ENCODE measurements at places on chromosomes 5 and 9.
A peak's percentile ranks its signal among the peaks of the same experiment; 100 is the strongest.

- no peak for DNase-seq
Measured at GRCh38 chr5:97600486-97600885, 417.4 kb upstream of the RIOK2 start.

DNA sequence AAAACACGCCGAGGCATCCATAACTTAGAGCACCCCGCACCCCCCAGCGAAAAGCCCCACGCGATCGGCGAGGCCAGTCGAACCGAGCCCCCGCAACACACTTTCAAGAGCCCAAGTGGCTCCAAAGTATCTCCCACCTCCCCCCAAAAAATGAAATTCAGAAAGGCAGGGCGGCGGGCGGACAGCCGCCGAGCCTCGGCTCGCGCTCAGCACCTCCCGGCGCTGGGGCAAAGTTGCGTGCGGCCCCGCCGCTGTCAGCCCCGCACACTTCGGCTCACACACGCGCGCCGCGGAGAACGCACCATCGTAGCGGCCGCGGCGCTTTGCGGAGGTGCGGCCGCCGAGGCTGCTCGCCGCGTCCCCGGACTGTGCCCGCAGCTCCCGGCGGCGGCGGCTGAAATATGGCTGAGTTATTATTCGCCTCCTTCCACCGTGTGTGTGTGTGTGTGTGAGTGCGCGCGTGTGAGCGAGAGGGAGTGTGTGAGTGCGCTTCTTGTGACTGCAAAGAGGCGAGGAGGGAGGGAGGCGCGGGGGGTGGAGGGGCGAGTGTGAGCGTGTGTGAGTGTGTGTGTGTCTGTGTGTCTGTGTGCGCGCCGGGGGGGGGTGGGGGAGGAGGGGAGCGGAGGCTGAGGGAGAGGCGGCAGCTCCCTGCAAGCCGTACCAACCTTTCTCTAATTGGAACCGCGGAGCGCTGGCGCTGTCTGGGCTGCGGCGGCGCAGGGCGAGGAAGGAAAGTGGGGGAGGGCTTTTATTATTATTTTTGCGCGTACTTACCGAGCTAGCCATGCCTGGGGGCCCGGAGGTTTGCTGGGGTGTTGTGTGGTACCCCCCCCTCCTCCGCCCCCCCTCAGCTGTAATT lies 599 bp downstream of the MLLT3 start:
- no peak for DNase-seq

DNA sequence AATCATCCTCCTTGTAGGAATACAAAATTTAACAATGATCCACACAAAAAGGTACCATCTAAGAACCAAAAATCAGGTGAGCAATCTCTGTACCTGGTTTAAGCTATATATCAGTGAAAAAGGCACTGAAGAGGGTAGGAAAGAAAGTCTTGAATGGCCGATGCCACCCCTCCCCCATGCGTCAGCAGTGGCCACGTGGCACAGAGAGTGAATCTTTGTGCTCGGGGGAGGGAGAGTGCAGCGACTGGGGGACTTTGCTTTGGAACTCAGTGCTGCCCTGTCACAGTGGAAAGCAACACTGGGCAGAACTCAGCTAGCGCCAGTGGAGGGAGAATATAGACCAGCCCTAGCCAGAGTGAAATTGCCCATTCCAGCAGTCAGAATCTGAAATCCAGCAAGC lies 28.3 kb upstream of the PDE4D start:
- DNase-seq, result no peak

DNA sequence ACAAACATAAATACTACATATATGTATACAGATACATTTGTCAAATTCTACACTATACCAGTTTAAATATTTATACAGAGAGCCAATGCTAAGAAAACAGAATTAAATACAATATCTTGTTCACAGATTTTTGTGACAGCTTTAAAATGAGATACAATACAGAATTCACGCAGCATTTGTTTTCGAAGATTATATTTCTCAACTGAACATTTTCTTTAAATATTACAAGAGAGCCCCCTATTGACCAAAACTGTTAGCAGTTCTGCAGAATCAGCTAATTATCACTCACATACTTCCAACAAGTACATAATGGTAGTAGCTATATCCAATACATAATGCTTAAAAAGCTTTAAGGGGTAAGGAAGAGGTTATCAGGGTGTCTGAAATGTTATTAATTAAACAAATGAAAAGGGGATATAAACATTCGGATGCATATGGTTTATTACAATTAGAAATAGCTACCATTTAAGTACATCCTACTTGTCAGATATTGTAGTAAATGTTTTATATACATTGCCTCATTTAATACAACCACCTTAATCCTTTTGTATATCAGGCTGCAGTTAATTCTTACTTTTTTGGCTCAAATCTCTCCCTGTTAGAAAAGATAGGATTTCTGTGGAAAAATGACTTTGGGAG lies 31.7 kb downstream of the ZDHHC21 start:
- peak; percentile 4 for DNase-seq

DNA sequence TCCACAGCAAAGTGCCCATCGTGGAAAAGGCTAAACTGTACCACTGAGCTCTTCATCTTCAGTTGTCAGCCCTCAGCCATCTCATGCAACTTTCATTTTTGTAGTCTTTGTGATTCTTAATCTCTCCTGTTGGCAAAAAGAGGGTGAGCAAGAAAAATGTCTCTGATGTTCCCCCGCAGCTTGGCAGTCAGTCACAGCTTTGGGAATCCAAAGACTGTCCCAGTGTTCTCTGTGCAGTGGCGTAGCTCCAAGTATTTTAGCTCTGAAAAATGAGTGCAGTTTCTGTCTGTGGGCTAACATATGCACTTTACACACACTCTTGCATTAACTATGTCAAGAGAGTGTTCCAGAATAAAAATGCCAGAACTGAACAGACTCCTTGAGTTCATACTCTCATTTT lies 372.2 kb downstream of the TMEM232 start:
- no peak for DNase-seq

- no peak for DNase-seq
Measured at GRCh38 chr9:101639785-101640665, 45.3 kb upstream of the PPP3R2 start.

GRCh38 chr9:89177012-89177943 lies 1.3 kb downstream of the SHC3 start:
- DNase-seq, result no peak

- DNase-seq, result no peak
Measured at GRCh38 chr5:57495285-57496086, 12.9 kb upstream of the ACTBL2 start.

GRCh38 chr5:111553868-111554267 lies 41.5 kb upstream of the STARD4 start:
- DNase-seq, result no peak

- DNase-seq, result no peak
Measured at GRCh38 chr9:79292731-79293280, 279.0 kb upstream of the TLE4 start.

DNA sequence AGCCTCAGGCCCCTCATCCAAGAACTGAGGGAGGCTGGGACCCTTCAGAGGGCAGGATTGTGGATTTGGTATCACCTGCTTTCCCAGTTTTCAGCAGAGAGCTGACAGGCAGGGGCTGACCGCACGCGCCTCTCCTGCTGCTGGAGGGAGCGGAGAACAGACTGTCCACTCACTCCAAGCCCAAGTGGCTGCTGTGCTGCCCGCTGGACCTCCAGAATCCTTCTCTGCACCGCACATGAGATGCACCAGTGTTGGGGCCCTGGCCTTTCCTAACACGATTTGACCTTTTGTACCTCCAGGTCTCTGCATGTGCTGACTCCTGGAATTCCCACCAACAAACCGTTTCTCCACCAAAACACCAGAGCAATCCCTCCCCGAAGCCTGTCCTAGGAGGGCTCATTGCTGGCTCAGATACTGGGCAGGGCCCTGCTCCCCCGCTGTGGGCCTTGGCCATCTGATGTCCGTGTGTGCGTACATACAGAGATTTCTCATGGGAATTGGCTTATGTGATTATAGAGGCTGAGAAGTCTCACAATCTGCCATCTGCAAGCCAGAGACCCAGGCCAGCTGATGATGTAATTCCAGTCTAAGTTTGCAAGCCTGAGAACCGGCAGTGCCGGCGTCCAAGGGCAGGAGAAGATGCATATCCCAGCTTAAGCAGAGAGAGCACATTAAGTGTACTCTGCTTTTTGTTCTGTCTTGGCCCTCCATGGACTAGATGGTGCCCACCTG lies 141.7 kb downstream of the GADD45G start:
- DNase-seq, result no peak

DNA sequence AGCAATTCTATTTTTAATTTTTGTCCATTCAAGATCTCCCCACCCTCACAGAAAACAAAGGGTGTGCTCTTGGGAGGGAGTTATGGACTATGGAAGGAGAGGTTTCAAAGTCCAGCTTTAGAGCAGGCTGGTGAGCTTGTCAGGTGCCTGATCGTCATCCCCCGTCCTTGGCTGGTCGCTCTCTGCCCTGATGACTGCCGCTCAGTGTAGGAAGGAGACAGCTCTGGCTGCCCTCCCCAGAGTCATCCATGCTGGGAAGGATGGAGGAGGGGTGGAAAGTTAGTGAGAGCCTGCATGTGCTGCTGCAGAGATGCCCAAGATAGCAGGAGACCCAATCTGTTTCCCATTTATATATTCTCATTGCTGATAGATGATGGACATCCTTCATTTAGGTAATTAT lies 96.6 kb downstream of the NLN start:
- DNase-seq, result no peak

GRCh38 chr5:178612299-178612698 lies 14.6 kb downstream of the CLK4 start:
- DNase-seq, result no peak

GRCh38 chr9:36551910-36552309 lies 20.8 kb upstream of the MELK start:
- DNase-seq, result no peak

DNA sequence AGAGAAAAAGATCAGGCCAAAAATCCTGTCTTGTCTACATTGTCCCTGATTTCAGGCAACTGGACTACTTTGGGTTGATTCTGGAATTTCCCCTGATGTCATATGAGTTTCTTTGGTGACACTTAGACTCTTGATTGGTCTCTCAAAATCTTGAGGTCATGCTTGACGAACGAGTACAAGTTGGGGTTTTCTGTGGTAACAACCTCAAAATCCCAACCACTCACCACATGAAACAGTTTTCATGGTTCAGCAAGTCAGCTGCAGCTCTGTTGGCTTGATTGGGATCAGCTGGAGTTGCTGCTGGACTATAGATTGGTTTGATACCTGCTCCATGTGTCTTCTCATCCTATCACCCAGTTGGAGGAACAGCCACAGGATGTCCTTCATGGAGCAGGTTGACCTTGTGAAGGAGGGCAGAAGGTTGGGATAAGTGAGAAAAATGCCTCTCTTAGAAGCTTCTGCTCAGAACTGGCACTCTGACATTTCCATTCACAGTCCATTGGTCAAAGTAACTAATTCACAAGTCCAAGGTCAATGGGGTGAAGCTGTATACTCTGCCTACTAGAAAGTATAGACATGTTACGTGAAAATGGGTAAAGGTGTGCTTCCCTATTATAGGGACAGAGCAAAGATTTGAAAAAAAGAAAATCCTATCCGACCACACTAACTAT lies 284.5 kb downstream of the SH3GL2 start:
- no peak for DNase-seq

DNA sequence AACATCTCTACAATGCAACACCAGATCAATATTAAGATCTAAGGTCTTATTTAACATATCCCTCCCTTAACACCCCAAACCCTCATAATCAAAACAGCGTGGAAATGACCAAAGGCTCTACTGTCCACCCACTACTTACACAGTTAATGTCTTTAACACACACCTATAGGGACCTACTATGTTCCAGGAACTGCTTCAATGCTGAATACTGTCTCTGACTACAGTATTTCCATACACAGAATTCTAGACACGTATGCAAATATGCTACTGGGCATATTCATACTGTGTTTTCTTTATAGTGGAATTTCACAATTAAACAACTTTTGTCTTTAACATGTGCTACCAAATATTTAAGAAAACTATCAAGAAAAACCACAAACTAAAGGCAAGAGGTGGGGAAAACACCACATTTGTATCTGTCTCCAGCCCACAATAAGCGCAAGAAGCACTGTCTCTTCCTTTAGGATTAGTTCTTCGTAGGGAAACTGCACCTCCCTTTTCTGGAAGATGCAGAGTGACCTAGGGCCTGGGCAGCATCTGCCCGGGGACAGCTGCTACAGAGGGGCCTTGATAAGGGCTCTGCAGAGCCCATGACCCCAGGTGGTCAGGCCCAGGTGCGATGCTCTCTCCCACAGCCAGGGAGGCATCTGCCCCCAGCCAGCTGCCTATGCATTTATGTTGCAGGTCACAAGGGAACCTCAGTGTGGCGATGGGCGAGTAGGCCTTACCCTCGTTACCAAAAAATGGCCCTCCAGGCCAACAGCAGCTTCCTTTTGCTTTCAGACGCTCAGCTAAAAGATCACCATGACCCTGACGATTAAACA lies 55.2 kb downstream of the PSMB7 start:
- no peak for DNase-seq

GRCh38 chr9:84293001-84293798 lies 47.4 kb downstream of the SLC28A3 start:
- no peak for DNase-seq

GRCh38 chr5:173789031-173789920 lies 98.9 kb upstream of the CPEB4 start:
- peak; percentile 33 for DNase-seq

DNA sequence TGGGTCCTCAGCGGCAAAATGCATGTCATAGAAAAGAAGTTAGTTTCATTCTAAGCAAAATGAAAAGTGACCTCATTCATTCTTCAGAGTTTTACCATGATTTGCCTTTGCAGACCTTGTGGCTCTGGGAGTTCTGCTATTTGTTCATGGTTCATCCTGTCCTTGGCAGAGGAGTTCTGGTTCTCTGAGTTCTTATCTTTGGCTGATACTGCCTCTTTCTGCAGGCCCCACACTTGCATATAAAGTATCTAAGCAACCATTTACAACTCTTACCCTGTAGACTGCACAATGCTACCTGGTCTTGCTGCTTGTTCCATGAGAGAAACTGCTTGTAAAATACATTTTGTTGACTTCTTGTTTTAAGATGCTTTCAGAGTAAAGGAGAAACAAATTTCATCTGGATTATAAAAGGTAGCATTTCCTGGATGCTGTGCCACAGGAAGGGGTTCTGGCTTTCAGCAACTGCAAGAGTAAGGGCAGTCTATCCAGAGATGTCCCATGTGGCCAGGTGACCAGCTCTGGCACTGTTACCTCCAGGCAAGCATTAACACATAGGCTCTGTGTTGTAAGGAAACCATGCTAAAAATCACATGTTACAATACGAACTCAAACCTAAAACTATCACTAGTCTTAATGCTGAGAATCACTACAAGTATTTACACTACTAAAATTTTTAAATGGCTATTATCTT lies 513.2 kb downstream of the SPOCK1 start:
- DNase-seq, result no peak

- DNase-seq, result no peak
Measured at GRCh38 chr5:160800375-160801275, 51.4 kb downstream of the ATP10B start.
